ENCODE measurements at places on chromosomes 5 and 9.

DNA sequence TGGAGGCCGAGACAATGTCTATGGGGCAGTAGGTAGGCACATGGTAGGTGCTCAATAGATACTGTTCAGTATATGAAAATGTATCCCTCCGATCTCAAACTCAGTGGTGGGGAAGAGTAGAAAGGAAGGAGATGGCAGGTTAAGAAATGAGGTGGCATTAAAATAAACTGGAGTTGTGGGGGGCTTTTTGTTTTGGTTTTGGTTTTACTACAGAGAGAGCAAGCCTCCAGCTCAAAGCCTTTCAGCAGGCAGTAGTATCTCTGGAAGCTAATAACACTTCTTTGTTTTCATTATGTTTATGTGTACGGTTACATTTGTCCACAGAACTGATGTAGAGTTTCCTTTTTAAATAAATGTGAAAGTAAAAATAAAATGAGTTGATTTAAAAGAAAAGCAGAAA, 8.6 kb downstream of the MFAP3 start:
- no peak for DNase-seq

DNA sequence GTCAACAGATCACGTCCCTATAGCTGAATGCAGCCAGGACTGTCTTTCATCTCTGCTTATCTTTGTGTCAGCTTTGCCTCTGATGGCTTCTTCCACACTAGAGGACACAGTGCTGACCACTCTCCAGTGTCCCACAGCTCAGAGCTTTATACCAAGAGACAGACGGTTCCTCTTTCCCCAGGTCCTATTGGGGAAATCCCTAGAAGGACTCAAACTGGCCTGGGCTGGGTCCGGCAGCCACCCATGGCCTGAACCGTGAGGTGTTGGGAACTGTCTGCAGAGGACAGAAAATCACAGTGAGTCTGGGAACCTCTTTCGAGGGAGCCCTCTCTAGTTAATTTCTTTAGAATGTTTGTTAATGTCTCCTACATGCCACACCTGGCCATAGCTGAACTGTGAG, 68.3 kb upstream of the SHB start:
- no peak for DNase-seq

DNA sequence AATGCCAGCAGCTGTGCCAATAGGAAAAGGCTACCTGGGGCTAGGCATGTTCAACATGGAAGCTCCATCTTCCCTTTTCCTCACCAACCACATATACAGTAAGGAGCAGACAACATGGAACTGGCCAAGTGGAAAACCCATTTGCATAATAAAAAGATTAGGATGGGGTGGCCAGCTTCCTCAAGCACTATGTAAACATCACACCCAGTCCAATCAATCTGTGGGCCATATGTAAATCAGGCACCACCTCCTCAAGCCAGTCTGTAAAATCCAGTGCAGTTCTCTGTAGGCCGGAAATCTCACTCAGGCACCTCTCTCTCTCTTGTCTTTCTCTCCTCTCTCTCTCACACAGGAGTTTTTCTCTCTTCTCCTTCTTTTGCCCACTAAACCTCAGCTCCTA, 360.2 kb upstream of the GRIA1 start:
- DNase-seq, result no peak

DNA sequence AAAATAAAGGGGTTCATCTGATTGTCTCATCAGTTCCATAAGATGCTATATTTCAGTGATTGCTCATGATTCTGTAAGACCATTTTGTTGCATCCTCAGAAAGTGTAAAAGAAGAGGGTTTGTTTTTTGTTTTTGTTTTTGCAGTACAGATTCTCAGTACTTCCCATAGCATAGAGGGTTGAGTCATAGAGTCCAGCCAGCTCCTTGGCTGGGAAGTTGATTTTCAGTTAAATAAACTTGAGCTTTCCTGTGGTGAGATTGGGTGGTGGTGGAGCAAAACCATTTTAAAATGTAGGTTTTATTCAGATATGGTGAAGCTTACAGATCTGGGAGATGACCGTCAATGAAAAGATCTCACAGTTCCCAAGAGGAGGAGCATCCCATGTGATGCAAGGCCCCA, 48.2 kb downstream of the DAPK1 start:
- no peak for DNase-seq

GRCh38 chr9:115733318-115734110, 420.1 kb upstream of the PAPPA start:
- no peak for DNase-seq

- DNase-seq, result no peak
Observed at GRCh38 chr5:146052780-146053179, 52.6 kb downstream of the PLAC8L1 start.

DNA sequence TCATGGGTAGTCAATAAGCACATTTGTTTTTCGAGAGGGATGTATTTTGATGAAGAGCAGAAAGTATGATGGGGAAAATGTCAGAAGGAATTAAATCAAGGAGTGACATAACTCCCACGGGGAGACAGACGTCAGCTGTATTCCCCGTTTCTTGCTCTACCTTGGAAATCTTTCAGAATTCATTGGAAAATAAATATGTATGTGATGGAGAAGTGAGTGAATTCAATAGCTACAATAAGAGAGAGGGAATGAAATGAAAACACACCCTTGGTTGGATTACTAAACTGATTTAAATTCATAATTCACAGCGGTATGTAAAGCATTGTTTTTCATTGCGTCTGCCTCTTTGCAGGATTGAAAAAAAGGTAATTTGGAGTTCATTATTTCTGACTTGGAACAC, 209.7 kb upstream of the KLF4 start:
- DNase-seq, result no peak

DNA sequence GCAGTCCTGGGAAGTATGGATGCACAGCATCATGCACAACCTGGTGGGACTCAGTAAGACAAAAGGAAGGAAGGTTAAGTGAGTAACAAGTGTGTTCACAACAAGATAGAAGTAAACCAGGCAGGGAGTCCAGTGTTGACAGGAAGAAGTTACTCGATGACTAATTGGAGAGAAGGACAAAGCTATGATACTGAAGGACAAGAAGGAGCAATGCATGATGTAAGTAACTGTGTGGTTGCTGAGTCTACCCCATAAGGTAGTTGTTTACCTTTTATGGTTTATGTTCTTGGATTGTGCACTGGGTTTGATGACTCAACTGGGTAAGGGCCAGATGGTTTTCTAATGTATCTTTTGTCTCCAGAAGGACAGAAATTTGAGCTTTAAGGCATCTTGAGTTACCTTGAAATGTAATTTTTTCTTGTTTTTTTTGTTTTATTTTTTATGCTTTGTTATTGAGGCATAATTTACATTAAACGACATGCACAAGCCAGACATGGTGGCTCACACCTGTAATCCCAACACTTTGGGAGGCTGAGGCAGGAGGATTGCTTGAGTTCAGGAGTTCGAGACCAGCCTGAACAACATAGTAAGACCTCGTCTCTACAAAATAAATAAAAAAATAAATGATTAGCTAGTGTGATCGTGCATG, 89.2 kb upstream of the CAST start:
- DNase-seq, result no peak

DNA sequence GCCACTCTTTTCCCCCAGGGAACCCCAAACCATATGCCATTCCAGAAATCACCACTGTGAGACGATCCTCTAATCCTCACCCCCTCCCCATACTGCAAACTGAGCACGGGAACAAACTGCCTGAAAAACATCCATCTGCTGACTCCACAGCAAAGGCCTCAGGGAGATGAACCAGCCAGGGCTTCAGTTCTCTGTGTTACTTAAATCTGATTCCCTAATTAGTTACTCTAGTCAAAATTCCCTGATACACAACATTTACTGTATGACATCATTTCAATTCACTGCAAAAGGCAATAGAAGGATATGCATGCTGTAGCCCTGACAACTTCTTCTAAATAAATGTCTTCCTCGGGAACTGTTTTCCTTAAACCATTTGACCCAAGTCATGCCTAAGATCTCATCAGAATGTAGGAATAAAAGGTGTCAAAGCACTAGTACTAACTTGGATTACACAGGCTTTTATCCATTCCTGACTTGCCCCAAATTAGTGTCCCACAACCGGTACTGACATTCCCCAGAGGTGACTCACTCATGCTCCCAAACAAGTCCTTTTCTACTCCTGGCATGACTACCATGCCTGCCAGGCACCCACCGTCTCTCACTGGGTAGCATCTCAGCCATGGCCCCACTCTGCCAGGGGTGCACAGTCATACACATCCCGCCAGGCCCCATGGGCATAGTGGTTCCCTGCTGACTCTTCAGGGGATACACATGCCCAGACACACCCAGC, 35.0 kb downstream of the MTX3 start:
- no peak for DNase-seq

GRCh38 chr9:111836311-111836710, 41.6 kb upstream of the SHOC1 start:
- DNase-seq, result no peak

DNA sequence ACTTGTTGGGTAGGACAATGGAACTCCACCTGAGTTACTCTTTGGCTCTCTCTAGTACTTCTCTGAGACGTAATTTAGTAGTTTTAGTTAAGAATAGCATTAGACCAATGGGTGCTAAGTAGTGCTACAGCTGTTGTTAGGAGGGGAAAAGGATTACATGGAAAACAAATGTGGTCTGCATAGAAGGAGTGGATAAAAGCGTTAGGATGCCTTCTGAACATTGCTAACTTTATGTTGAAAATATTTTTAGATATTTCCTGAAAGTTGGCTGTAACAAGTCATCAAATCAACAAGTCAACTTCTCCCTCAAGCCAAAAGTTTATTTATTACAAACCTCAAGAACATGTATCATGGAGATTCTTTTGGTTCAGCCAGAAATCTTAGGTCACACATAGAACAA, 409.5 kb upstream of the MEF2C start:
- DNase-seq, result no peak

DNA sequence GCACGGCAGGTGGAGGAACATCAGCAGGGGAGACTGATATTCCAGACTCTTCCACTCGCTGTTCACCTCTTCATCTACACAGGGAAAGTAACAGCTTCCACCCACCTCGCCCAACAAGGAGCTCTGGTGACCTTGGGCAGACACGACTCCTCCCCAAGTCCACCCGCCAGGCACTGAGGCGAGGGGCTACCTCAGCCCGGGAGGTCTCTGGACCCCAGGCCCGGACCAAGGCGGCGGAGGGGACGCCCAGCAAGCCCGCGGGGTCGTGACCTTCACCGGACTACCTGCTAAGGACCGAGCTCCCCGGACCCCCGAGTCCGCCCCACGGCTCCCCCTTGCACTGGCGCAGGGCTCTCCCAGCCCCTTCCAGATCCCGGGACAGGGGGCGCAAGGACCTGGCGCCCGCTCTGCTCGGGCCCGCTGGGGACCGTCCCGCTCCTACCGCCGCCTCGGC, 70.2 kb upstream of the LPCAT1 start:
- DNase-seq, result no peak

DNA sequence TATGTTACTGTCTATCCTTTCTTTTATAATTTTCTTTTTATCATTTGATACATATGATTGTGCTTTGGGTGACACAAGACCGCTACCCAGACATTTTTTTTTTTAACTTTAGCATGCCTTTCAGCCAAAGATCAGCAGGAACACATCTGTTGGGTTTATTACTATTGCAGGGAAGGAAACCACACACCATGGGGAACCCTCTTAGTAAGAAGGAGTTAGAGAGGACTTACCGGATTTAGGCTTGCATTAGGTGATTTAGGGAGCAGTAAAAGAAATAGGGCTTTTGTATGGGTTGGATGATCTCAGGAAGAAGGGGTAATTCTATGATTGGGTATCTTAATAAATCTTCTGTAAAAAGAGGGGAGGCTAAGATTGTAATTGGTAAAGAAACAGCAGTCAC, 138.2 kb downstream of the SNX18 start:
- DNase-seq, result no peak

DNA sequence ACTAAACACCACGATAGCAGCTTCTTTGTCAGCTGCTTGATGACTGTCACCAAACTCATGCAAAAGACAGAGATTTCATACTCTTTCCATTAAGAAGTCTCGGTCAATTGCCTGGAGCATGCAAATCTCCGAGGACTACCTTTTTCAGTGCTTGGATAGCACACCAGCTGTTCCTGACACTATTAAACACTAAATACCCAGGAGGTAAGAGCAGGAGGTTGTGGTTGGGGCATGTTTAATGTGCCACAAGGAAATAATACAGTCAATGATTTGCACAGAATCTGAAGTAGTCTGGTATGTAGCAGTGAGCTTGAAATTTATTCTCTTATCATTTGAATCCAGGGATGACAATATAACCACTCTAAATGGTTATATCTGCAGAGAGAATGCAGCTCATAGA, 996.2 kb downstream of the CDH12 start:
- no peak for DNase-seq

DNA sequence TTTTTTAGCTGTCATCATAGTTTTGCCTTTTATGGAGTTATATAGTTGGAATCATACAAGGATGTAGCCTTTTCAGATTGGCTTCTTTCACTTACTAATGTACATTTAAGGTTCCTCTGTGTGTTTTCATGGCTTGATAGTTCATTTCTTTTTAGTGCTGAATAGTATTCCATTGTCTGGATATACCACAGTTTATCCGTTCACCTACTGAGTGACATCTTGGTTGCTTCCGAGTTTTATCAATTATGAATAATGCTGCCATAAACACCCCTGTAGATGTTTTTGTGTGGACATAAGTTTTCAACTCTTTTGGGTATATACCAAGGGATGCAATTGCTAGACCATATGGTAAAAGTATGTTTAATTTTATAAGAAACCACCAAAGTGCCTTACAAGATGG, 136.3 kb downstream of the NR3C1 start:
- DNase-seq, result no peak

DNA sequence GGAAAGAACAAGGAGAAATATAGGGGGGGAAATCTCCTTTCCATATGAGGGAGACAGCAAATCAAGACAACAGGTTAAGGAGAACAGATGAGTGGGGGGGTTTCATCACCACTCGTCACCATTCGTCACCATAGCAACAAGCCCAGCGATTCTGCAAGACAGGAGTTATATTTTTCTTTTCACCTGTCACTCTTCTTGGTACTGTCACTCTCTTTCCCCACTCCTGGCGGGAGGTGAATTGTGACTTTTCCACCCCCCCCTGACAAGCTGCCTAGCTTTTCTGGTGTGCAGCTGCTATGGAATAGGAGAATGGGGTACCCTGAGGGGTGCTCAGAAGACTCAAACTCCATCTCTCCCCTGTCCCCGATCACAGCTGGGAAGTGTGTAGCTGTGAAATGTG, 239.9 kb downstream of the FAM114A2 start:
- no peak for DNase-seq

- DNase-seq, result no peak
Observed at GRCh38 chr9:117734082-117734481, 29.9 kb downstream of the TLR4 start.

DNA sequence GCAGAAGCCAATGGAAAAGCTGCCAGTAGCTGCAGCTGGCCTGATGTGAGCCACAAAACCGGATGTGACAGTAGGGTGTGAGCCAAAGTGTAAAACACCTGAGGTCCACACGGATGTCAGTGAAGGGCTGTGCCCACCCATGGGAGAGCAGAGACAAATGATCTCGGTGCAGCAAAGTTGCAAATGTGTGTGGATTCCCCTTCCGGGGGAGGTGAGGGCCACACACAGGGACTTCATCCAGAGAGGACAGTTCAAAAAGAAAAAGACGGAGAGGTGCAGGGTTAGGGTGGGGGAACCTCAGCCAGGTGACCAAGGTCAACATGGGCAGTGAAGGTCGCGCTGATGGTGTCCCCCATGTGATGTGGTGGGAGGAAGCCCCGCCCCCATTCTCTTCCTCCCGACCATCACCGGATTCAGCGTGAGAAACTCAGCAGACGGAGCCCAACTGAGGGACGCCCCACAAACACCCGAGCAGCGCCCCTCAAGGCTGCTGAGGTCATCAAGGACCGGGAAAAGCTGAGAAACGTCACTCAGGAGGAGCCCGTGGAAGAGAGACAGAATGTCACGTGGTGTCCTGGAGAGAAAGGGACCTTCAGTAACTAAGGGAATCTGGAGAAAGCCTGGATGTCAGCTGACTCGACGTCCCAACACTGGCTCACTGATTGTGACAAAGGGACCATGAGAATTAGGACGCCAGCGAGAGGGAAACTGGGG, 11.4 kb upstream of the PTGDS start:
- DNase-seq, result no peak

Data from NCI-H1417 treated with DMSO at 0.1 percent for 48 hours (cell line).